Calu3 (cell line): ENCODE measurements at places on chromosomes 5 and 9. TPM values are rescaled to one million over a fixed set of nuclear protein-coding genes. Genes with fewer than 3 reads are reported as not detected.

PCDHGA11 gene
- total RNA-seq = 2.3 and 2.8 TPM in 2 replicates

RGS7BP gene
- not detected in 2 replicates for total RNA-seq

UBE2QL1 gene
- not detected in 2 replicates for total RNA-seq

NUTM2G gene
- total RNA-seq = not detected in 2 replicates

SLC6A7 gene
- not detected in 2 replicates for total RNA-seq

OTULINL gene
- total RNA-seq = 3.6 and 5.3 TPM in 2 replicates

CAMK4 gene
- total RNA-seq = 19.4 and 23.3 TPM in 2 replicates

TPM2 gene
- total RNA-seq = 138 and 145 TPM in 2 replicates

PPIC gene
- 43.5 and 43.9 TPM in 2 replicates for total RNA-seq

DNA sequence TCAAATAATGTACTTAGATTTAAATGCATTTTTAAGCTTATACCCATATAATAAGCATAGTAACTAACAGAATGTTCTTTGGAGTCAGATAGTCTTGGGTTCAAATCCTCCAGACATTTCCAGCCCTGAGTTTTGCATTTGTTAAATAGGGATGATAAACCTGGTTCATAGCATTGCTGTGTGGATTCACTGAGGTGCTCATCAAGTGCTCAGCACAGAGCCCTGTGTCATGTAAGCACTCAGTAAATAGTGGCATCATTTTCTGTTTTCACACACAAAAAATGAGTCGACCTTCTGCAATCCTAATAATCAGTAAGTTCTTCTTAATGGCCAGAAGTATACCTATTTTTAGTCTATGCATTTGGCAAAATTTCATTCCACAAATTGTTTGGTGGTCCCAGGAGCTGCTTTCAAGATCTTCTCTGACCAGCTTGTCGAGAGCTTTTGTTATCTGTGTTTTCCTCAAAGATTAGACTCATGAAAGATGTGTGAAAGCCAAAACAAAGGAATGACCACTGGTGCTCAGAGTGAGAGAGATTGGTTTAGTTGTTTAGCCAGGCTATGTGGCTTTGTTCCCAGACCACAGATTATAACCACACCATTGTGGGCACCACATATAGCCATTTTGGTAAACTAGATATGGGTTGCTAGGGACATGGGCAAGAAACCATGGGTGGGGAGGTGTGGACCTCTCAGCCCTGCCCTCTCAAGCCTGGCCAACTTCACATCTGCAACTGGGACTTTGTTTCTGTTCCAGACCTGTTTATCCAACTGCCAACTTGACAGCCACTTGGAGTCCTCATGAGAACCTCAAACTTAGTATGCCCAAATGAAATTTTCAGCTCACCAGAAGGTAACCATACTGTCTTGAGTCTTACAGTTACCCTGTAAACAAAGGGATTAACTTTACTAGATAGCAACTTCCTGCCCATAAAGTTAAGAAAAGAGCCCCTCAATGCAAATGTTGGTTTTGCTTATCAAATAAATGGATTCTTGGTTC lies 45.0 kb downstream of the DOCK8 start:
- no peak for DNase-seq

- DNase-seq = no peak
Measured at GRCh38 chr9:115914291-115914690, 239.3 kb upstream of the PAPPA start.

DNA sequence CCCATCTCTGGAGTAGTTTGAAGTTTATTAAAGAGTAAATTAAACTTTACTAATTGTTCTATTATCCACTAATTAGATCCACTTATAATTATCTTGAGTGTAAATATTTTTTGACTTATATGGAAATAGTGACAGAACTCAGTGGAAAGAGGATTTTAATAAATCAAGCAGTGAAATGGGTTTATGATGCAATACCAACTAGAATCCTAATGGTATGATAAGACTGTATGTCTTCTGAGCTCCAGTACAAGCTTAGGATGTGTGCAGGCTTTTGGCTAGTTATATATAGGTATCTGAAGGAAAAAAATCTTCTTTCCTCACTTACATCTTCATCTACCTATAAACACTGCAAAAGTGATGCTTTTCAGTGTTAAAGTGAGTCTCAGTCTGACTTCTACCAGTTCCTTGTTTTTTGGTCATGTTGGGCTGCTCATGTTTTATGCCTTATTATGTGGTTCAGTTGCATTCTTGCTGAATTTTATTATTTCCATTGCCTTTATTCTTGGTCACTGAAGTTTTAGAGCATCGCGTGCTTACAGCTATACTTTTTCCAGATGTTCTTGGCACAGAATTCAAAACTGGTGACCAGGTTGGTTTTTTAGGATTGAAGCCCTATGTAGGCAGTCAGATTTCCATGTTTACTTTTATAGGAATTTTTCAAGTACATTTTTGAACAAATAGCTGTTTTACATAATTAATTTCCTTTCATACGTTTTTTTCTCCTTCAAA lies 30.5 kb downstream of the XRCC4 start:
- no peak for DNase-seq

- no peak for DNase-seq
Measured at GRCh38 chr5:169071-169727, 22.1 kb upstream of the LRRC14B start.

GRCh38 chr5:26192486-26192885 lies 845.9 kb downstream of the CDH9 start:
- no peak for DNase-seq

DNA sequence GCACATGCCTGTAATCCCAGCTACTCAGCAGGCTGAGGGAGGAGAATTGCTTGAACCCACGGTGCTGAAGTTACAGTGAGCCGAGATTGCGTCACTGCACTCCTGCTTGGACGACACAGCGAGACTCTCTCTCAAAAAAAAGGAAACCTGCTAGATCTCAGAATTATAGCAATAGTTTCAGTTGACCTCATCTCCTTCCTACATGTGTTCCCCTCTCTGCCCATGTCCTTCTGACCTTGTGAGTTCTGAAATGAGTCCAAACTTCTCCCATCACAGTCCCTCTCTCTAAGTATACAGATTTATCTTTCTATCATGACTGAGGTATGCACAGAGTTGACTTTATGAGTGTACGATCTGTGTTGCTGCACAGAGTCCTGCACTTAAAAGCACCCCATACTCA lies 44.6 kb upstream of the SHOC1 start:
- DNase-seq = no peak

- DNase-seq = no peak
Measured at GRCh38 chr5:174148721-174149120, 103.2 kb downstream of the NSG2 start.

- no peak for DNase-seq
Measured at GRCh38 chr9:1979741-1980367, 35.3 kb upstream of the SMARCA2 start.

- DNase-seq = no peak
Measured at GRCh38 chr9:90847971-90848370, 46.4 kb downstream of the SYK start.

DNA sequence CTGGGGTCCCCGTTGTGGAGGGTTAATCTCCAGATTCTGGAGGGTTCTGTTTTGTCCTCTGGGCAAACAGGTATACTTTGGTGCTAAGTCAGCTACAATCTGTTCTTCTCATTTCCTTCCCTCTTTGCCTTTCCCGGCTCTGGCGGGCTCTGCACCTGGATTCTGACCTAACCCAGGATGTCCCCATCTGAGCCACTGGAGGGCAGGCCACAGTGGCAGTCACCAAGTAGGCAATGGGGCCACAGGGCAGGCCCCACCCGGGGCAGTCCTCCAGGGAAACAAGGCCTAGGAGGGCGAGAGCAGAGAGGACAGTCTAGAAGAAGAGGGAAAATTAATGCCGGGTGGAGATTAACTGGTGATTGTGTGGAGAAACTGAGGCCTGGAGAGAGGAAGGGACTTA lies 40.4 kb upstream of the HRH2 start:
- no peak for DNase-seq

DNA sequence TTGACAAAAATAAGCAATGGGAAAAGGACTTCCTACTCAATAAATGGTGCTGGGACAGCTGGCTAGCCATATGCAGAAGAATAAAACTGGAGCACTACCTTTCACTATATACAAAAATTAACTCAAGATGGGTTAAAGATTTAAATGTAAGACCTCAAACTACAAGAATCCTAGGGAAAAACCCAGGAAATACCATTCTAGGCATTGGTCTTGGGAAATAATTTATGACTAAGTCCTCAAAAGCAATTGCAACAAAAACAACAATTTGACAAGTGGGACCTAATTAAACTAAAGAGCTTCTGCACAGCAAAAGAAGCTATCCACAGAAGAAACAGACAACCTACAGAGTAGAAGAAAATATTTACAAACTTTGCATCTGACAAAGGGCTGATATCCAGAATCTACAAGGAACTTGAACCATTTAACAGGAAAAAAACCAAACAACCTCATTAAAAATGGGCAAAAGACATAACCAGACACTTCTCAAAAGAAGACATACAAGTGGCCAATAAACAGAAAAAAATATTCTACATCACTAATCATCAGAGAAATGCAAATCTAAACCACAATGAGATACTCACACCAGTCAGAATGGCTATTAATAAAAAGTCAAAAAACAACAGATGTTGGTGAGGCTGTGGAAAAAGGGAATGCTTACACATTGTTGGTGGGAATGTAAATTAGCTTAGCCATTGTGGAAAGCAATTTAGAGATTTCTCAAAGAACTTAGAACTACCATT lies 75.2 kb upstream of the CPEB4 start:
- DNase-seq = no peak

DNA sequence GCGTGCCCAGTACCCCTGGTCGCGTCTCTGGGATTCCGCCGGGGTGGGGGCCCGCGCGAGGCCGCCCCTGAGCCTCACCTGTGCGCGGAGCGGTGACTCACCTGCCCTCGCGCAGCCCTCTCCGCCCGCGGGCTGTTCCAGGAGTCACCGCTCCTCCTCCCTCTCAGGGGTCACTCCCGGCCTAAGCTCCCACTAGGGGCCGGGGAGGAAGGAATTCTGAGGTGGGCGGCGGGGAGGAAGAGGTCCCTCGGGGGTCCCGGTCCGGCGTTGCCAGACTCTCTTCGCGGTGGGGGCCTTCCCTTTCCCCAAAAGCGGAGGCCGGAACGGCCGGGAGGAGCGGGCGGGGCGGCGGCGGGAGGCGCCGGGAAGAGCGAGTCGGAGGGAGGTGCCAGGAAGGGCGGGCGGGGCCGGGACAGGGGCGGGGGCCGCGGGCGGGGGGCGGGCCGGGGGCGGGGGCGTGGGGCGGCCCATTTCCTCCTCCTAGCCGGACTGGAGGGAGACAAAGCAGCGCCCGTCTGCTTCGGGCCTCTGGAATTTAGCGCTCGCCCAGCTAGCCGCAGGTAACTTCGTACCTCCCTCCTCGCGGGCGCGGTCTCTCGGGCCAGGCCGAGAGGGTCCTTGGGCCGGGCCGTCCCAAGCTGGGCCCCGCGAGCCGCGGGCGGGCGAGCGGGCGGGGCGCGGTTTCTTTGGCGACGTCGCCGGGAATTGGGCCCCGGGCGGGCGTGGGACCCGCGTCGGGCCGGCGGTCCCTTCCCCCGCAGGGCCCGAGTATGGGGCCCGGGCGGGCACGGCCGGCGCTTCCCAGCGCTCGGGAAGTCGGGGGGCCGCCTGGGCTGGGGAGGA lies at the start of gene CTNNA1:
Gene CTNNA1 (plus strand): TSS at position 475 of the 843 bp plus-strand sequence. CDS start 28,500 bp downstream, outside the sequence.
- DNase-seq = peak; percentile 94

GRCh38 chr5:154189256-154189818 lies 1.2 kb upstream of the GALNT10 start:
- DNase-seq = peak; percentile 18

- DNase-seq = no peak
Measured at GRCh38 chr5:143985832-143986515, 174.0 kb downstream of the HMHB1 start.

DNA sequence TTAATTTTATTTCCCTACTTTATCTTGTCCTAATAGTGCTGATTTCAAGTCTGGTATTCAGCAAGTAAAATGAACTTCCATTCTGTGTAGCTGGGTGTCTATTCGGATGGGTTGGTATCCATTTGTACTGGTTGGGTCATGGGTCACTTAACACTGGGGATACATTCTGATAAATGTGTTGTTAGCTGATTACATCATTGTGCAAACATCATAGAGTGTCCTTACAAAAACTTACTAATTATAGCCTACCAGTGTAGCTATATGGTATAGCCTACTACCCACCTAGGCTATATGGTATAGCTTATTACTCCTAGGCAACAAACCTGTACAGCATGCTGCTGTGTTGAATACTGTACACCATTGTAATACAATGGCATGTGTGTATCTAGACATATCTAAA lies 1373.7 kb upstream of the DMAC1 start:
- no peak for DNase-seq

DNA sequence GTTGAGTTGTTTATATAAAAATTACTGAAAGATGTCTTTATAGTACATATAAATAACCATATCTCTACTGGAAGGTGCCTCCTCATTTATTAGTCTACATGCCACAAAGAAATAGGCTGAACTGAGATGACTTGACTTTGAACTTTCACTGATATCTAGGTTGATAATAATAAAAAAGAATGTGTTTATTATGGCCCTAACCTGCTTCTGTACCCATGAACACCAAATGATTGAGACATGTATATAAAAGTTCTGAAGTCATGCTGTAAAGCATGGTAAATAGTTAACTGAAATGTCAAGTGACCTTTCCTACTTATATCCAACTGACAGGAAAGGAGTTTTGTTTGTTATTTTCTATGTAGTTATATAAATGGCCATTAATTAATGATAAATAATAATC lies 33.2 kb upstream of the GRAMD2B start:
- no peak for DNase-seq

DNA sequence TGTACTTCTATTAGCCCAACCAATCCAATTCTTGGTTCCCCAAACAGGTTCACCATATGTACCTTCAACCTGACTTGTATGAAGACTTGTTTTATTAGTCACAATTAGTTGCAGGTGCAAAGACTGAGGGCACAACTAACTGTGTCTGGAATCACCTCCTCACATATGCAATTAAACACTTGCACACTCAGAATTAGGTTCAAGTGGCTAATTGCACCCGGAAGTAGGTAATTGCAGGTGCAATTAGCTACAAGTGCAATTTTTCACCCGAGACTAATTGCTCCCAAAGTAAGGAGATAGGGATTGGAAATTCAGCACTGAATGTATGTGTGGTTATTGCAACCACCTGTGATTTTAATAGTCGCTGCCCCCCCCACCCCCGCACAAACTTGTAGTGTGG lies 338.9 kb downstream of the ZSWIM6 start:
- DNase-seq = no peak

GRCh38 chr9:82454509-82455190 lies 466.1 kb downstream of the SPATA31D1 start:
- no peak for DNase-seq

DNA sequence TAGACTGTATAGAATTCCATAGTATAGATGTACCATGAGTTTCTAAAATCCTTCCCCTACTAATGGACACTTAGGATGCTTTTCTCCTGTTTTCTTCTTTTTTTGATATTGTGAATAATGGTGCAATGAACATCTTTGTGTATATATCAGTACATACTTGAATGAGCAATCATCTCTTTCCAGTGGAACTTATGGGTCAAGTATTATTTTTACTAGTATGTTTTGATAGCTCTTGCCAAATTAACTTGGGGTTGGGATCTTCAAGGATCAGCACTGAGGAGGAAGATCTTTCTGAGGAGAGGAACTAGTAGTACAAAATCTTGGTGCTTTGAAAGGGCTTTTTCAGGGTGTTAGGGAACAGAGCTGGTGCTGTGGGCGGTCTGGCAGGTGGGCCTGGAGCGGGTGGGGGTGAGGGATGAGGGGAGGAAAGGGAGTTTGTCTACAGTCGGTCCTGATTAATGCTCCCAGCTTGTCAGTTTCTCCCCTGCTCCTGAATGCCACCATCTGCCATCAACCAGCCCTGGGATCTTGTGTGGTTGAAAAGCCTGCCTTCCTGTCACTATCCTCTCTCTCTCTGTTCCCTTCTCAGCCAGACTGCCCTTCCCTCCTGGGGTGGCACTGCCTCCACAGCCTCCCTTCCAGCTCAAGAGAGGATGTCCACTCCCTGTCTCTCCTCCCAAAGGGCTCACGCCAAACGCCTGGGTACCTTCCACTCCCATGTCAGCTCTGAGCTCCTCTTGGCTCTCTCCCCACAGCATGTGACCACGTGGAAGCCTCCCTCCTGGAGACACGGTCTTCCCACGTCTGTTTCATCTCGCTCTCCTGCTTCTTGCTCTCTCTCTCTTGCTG lies 185.9 kb downstream of the DAB2IP start:
- no peak for DNase-seq
